ENCODE measurements at places on chromosomes 4 and X. TPM values are rescaled to one million over a fixed set of nuclear protein-coding genes. Genes with fewer than 3 reads are reported as not detected.

Gene RWDD4
- 18.2 TPM for total RNA-seq

Gene PLA2G12A
- 10.7 TPM for total RNA-seq

Gene FRMPD4
- 0.04 TPM for total RNA-seq

Gene CFAP47
- total RNA-seq = 0.02 TPM

Gene NXF2
- total RNA-seq = not detected

Gene POLN
- total RNA-seq = 0.72 TPM

Gene TRIM75
- total RNA-seq = not detected

Gene ENAM
- not detected for total RNA-seq

Gene GPR50
- 0.19 TPM for total RNA-seq

Gene KLHL13
- total RNA-seq = 0.34 TPM

Gene MAP9
- 4.7 TPM for total RNA-seq

Gene PTTG2
- total RNA-seq = not detected

Gene RHOH
- not detected for total RNA-seq

Gene MAGEA8
- not detected for total RNA-seq

Gene VCX3A
- not detected for total RNA-seq

Gene COL25A1
- total RNA-seq = not detected

Gene BANK1
- 0.89 TPM for total RNA-seq

Gene ZNF141
- total RNA-seq = 3.7 TPM

Gene PAGE5
- not detected for total RNA-seq

Gene SMIM10L2A
- 0.17 TPM for total RNA-seq

Gene CCDC160
- 0.14 TPM for total RNA-seq

Gene LANCL3
- total RNA-seq = not detected

Data from A549 treated with DMSO at 1 μM for 4 hours (cell line).